ENCODE measurements at places on chromosomes 13 and 19.

DNA sequence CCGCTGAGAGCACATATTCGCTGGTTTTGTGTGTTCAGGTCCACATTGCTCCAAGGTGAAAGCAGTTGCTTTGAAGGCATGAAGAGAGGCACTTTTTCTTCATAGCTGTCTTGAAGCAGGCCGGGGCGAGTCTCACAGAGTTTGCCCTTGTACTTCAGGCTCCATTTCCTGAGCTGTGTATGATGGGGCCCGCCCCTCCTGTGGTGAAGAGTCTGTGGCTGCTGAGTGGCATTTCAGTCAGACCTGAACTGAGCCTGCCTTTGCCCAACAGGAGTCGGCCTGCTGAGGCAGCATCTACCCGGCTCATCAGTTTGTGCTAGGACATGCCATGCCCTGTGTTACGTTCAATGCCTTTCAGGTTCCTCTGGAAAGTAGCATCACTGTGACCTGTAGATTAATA is 44.4 kb upstream of the C1QTNF9 start:
- DNase-seq, result peak; percentile 94

DNA sequence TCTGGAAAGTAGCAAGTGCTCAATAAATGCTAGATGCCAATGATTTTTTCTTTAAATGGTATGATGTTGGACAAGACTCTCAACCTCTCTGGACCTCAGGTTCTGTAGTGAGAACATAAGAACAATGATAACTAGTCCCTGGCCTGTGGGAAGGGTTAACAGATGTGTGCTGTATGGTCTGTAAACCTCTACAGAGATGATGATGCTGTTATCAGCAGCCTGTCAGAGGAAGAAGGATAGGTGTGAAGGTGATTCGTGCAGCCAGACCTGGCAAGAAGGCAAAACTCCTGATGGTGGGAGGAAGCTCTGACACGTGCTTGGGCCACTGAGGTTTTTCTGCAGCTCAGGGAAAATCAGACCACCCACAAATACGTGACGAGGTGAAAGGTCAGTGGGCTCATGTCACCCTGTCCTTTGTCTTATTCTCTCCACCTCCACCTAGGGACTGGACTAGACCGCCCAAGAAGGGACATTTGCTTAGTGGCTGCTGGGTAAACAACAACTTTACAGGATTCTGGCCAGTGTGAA is 36.7 kb upstream of the UBL3 start:
- DNase-seq, result no peak

DNA sequence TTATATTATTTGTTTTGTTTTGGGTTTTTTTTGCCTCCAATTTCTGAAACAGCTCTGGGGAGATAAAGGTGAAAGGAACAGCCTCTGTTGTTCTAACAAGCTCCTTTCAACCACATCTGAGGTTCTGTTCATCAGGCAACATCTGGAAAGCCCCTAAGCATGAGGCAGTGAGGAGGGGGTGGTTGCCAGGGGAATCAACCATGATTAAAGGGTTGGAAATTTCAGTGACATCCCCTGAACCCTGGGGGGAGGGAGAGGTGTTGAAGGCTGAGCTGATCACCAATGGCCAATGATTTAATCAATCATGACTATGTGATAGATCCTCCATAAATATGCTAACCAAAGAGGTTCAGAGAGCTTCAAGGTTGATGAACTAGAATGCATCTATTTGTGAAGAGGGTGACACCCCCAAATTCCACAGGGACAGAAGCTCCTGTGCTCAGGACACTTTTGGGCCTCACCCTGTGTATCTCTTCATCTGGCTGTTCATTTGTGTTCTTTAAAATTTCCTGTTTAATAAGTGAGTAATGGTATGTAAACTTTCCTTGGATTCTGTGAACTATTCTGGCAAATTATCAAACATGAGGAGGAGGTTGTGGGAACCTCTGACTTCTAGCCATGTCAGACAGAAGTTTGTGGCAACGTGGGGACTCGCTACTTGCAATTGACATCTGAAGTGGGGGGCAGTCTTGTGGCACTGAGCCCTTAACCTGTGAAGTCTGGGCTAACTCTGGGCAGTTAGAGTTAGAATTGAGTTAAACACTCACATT is 221.3 kb downstream of the NHLRC3 start:
- DNase-seq, result peak; percentile 9

- DNase-seq, result no peak
These were observed 607 bp downstream of the PLEKHJ1 start for GRCh38 chr19:2235381-2236063.

DNA sequence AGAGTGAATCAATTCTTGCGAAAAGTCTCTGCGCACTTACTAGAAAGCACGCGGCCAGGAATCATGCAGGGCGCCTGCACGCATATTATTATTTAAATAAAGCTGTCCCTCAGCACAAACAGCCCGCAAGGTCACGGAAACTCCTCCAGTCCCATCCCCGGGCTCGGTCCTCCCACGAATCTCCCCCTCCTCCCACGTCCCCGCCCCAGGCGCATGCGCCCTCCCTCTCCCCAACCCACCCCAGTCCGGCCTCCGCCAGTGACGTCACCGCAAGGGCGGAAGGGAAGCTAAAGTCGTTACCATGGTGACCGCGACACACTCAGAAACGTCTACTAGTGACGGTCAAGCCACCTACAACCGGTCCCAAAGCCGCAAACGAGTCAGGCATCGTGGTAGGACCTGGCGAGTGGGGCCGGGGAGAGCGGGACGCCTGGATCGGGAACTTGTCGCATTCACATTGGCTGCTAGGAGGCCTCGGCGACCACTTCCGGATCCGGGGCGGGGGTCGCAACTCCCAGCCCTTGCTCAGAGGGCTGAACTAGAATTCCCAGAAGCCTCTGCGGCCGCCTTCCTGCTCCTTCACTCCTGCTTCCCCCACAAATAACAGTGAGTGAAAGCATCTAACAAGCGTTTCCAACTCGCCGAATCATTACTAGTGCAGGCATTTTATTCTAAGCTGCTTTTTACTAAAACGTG is at the start of gene ZSCAN5A:
Gene ZSCAN5A (minus strand): TSS at position 459 of the 696 bp plus-strand sequence. CDS start 89,793 bp downstream, outside the sequence.
- peak; percentile 97 for DNase-seq

- peak; percentile 91 for DNase-seq
These were observed at the start of gene ARHGAP45 for GRCh38 chr19:1066748-1067340. TSS of gene ARHGAP45 (plus strand) at chr19:1067167. CDS start at chr19:1067406, 239 bp downstream.

GRCh38 chr13:51015973-51016372 is 95.1 kb downstream of the C13orf42 start:
- no peak for DNase-seq

- DNase-seq, result no peak
These were observed 21.0 kb downstream of the LMO7 start for GRCh38 chr13:75657111-75657510.

DNA sequence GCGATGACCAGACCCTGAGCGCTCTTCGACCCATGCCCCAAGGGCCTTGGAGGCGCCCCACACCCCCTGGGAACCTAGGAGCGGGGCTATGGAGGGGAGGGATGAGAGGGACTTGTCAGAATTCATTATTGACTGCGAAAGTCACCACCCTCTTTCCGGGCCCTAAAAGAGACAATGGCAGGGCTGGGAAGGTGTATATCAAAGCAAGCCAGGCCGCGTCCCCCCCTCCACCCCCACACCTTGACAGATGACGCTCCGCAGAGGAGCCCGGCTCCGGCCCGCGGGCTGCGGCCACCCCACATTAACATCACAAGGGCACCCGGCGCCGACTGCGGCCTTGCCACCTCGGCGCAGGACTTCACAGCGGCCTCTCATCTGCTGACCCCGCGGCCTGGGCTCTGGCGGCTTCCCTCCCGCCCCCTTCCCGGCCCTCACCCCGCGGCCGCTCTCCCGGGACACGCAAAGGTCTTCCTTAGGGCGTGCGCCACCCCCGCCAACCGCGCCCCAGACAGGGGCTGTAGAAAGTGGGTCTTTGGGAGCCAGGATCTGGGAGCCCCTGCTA is 2.4 kb downstream of the CDX2 start:
- no peak for DNase-seq

DNA sequence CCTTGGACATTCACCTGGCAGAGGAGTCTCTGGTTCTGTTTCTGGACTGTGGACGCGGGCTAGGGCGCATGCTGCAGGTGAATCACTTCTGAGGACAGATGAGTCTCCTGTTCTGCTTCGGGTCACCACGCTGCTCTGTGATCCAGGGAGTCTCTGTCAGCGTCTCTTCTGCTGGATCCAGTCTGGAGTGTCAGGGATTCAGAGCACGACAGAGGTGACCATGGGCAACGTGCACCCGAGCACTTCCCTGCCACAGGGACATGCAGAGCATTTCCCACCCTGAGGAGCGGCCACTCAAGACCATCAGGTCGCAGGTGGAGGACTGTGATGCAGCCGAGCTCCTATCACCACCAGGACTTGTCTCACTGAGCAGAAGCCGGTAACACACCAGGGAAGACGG is 24.4 kb upstream of the LILRA2 start:
- DNase-seq, result no peak

DNA sequence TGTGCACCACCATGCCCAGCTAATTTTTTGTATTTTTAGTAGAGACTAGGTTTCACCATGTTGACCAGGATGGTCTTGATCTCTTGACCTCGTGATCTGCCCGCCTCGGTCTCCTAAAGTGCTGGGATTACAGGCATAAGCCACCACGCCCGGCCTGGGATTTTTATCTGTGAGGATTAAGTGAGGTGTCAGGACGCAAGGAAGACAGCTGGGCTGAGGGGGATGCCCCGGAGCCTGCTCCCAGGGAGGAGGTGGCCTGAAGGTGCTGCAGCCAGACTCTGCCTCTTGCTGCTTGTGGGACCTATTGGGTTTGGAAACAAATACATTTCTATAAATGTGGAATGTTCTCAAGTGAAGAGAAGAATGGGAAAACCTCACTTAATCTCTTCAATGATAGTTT is 131.6 kb downstream of the OLFM4 start:
- DNase-seq, result no peak

- DNase-seq, result peak; percentile 4
These were observed 92.0 kb downstream of the CAB39L start for GRCh38 chr13:49351871-49352270.

DNA sequence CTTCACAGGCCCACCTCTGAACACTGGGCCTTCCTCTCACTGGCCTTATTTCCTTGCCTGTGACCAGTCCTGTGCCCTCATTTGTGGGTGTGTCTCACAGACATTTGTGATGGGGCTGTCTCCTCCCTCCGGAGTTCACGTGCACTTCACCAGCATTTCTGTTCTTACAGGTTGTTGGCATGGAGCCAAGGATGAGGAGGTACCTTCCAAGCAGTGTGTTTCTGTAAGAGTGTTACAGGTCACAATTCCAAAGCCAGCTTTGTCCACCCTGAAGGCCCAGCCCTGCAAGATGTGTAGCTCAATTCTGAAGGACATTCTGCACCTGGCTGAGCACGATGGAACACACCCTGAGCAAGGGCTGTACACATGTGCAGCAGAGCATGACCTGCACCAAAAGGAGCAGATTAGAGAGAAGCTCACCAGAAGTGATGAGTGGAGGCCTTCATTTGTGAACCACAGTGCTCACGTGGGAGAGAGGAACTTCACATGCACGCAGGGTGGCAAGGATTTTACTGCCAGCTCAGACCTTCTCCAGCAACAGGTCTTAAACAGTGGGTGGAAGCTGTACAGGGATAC is 8.1 kb downstream of the ZNF749 start:
- DNase-seq, result no peak

GRCh38 chr19:8569066-8569771 is 8.0 kb downstream of the MYO1F start:
- DNase-seq, result peak; percentile 95

DNA sequence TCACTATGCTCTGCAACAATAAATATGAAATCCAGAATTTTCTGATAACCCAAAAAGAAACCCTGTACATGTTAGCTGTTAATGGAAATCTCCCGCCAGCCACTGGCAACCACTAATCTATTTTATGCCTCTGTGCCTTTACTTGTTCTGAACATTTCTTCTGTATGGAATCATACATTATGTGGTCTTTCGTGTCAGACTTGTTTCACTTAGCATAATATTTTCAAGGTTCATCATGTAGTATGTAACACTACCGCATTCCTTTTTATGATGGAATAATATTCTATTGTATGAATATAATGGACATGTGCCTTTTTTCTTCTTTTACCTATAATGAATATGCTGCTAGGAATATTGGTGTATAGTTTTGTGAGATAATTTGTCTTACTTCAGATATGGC is 1123.3 kb downstream of the EFNB2 start:
- no peak for DNase-seq

DNA sequence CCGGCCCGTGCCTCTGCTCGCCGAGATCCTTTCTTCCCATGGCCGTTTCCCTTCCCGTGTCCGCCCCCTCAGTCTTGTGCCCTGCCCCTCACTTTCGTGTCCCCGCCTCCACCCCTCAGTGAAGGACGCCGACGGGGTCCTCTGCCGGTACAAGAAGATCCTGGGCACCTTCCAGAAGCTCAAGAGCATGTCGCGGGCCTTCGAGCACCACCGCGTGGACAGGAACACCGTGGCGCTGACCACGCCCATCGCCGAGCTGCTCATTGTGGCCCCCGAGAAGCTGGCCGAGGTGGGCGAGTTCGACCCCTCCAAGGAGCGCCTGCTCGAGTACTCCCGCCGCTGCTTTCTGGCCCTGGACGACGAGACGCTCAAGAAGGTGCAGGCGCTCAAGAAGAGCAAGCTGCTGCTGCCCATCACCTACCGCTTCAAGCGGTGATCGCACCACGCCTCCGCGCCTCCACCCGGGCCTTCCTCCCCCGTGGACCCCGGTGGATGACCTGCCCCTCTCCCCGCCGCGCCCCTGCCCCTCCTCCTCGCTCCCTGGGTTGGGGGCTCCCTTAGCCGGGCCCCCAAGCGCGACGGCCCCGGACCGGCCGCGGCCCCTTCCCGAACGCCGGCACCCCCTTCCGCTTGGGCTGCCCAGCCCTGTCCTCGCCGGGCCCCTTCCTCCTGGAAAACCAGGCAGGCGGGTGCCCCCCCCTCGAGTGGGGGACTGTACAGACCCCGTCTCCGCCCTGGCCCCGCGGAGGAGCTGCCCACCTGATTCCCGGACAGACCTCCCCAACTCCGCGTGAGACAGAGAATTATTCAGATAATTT is 2.3 kb upstream of the U2AF2 start:
- DNase-seq, result no peak

DNA sequence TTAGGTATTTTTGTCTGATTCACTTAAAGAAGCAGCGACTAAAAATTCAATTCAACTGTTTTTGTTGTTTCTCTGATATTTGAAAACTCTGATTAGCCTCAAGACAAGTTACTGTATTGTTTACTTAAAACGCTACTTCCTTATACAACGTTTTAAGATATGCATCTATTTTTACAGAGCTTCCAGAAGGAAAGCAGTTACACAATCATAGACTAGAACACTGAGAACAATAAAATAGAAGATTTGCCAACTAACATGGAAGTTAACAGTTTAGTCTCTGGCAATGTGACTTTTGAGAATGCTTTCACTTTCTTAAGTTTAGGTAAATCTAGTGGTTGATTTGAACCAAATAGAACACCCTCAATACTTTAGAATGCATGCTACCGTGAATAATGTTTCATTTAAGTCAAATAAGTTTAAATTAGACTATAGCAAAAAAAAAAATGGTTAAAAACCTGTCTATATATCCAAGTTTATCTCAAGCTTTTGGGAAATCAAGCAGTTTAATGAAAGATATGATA is 614.8 kb downstream of the DACH1 start:
- DNase-seq, result no peak

Measured in activated CD4-positive, alpha-beta T cell treated with anti-CD3 and anti-CD28 coated beads, Interleukin-10, Interleukin-2, amounts not matched to agents 100 ng/mL and 50 ng/mL, durations not matched to agents 16 hours and 8 hours (primary cell).